Activated CD4-positive, alpha-beta T cell treated with anti-CD3 and anti-CD28 coated beads, Interleukin-2, amount 10 ng/mL, durations not matched to agents 24 days and 14 days (primary cell): ENCODE measurements at places on chromosomes 3 and 15. TPM values are rescaled to one million over a fixed set of nuclear protein-coding genes. Genes with fewer than 3 reads are reported as not detected.

- DNase-seq, result no peak
These were observed 12.7 kb downstream of the SPSB4 start for GRCh38 chr3:141063831-141064230.

DNA sequence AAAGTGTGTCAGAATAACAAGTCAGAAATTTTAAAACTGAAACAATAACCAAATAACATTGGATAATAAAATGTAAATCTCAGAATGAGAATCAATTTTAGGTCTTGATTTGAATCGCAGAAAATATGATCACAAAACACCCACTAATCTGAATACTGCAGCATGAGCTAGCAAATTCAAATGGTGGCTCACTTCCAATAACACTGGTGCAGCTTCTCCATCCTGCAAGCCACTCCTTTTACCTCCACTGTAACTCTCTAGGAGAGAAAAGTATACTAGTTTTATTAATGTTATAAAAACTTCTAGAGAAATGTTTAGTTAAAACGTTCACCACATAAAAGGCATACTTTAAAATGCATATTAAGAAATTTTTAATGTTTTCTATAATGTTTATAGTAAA lies 30.4 kb downstream of the UBE3A start:
- DNase-seq, result no peak

DNA sequence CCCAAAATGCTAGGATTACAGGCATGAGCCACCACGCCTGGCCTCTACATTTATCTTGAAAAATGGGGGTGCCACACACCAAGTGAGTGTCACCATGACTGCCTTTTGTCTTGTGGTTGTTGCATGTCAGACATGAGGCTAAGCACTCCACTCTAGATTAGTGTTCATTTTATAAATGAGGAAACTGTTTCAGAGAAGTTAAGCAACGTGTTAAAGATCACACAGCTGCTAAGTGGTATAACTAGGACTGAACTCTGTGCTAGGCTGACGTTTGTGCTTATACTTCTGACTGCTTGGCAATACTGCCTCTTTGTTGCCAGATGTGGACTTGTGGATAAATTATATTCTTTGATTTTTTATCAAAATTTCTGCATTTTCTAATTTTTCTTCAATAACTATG lies 50.8 kb upstream of the SMAD6 start:
- DNase-seq, result no peak

- DNase-seq, result no peak
These were observed 5.5 kb downstream of the CTDSPL start for GRCh38 chr3:37867144-37867543.

The ATP13A3 gene
- total RNA-seq, result 181 and 193 TPM in 2 replicates

DNA sequence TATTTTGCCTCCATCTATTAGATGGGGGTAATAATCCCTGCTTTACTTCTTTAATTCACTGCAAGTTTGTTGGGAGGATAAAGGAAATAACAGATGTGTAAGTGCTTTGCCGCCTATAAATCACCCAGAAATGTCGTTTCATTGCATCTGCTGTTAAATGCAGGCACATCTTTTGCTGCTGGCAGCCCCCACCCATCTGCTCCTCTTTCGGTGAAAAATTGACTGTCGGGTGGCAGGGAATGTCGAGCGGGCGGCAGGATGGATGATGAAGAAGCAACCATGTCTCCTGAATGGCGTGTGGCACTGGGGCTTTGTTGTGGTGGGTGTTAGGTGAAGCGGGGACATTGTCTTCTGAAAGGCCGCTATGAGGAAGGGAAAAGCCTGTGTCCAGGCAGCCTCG lies 543 bp upstream of the REC114 start:
- DNase-seq, result no peak

The CPNE9 gene
- total RNA-seq, result 0.17 TPM in 1 of 2 replicates, not detected in the other

The ARRDC4 gene
- 1.0 and 1.1 TPM in 2 replicates for total RNA-seq

- DNase-seq, result no peak
These were observed 907.8 kb downstream of the NTRK3 start for GRCh38 chr15:87348746-87349145.

DNA sequence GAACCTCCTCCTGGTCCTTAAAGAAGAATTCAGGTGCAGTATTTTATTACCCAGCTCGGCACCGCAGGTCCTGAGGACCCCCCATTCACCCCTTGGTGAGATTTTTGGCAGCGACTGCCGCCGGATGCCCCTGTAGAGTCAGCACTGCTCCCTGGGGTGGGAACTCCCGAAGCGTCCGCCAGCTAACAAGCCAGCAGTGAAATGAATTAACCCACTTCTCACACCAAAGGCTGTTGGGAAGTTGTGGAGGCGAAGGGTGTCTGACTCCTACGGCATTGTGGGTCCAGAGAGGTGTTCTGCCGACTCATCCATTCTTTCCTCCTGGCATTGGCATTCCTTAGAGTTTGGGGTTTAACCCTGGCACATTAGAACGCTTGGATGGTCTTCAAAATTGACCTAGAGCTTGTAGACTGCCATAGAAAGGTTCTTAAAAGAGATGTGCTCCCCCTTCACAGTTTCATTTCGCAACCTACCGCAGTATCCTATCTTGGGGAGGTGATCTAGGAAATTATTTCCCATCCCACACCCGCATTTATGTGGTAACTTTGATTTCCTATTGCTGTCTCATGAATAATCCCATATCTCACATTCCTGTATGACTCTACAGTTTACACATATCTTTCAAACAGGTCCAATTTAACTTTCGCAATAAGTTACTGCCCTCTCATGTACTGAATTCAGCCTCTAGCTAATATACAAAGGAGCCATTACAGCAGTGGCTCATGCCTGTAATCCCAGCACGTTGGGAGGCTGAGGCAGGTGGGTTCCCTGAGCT lies 879 bp upstream of the EIF5A2 start:
- peak; percentile 61 for DNase-seq

The TM2D3 gene
- 56.2 and 62.7 TPM in 2 replicates for total RNA-seq

DNA sequence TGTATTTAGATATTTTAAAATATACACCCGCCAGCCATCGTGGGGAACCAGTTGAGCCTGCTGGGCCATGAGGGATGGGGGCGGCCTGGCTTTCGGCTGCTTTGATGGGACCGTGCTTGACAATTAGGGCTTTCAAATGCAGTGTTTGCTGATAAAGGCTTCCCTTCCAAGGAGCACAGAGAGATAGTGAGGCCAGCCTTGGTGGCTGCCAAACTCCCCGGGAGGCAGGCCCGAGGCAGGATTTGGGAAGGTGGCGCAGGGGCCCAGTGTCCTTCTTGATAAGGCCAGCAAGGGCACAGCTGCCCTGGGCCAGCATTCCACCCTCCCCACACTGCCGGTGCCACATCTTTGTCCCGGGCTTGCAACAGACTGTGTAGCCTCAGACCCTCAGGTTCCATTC lies 75.6 kb downstream of the LINGO1 start:
- DNase-seq, result no peak

DNA sequence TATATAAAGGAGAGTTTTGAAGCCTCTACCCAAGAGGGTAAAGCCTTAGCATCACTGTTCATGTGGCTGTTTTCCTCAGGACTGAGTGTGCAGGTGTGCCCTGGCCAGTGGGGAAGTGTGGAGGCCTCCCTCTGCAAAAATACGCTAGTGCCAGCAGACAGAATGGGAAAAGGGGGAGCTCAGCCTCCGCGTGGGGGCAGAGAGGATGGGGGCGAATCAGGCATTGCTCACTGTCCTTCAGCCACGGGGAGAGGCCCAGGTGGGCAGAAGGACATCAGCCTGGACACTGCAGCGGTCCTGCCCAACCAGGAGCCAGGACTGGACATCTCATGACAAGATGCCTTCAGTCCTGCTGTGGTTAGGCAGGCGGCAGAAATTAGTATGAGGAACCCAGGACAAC lies 10.1 kb downstream of the LTF start:
- DNase-seq, result no peak

DNA sequence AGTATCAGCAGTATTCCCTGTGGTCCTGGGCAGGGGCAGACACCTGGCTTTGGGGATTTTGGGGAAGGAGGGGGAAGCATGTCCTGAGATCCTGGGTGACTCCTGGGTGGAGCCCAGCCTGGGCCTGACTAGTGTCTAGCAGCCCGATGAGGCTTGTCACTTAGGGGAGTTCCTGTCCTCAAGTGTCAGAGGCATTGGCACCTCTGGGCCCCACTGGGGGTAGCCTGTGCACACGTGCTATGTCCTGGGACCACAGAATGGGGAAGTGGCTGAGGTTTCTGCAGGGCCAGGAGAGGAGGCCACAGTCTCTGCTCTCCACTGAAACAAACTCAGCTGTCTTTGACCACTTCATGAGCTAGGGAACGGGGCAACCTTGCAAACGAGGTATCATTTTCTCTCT lies 31.5 kb upstream of the ADCY5 start:
- DNase-seq, result no peak

DNA sequence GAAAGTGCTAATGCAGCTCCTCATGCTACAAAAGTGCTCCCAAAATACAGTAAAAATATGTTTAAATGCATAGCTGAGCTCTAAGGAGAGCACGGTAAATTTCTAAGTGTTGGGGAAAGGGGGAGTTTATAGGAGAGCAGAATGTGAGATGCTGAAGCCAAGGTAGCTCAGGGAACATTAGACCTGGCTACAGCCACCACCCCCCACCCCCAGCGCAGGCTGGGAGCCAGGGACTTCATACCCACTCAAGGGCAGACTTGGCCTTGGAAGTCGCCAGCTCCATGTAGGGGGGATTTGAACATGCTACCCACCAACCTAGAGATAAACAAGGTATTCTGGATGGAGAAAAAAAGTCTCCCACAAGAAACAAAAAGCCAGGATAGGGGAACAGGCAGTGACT lies 142.2 kb downstream of the MEGF11 start:
- no peak for DNase-seq

DNA sequence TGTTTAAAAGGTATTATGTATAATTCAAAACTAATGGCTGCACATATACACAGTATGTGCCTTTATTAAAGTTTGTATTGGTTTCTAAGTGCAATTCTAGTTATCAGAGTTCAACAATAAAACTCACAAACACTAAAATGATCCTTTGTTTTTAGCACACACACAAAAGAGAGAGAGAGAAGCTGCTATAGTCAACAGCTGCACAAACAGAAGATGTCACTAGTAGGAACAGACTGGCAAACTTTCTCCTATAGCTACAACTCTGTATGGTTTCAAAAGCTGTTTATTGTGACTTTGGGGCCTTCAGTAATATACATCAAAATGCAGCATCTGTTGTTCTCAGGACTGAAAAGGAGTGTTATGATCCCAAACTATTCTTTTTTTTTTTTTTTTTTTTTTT lies 6.1 kb downstream of the SECISBP2L start:
- DNase-seq, result peak; percentile 26

GRCh38 chr3:148861277-148861869 lies 3.7 kb upstream of the CPA3 start:
- no peak for DNase-seq

The MST1 gene
- total RNA-seq, result 7.5 and 7.6 TPM in 2 replicates

DNA sequence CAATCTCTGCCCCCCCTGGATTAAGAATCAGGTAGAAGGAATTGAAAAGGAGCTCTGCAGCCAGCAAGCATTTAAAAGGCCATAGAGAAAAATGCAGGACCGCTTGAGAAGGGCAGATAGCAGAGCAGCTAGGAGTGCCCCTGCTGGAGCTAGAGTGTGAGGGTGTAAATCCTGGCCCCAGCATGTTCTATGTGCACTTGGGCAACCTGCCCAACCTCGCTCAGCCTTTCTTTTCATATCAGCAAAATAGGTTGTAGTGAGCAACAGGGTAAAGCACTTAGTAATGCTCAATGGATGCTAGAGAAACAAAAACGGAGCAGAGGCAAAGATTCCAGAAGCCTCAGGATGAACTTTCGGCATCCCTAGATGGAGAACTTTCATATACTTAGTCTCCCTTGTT lies 25.0 kb upstream of the THBS1 start:
- DNase-seq, result no peak

The ATP8B4 gene
- total RNA-seq, result 29.9 and 38.5 TPM in 2 replicates

DNA sequence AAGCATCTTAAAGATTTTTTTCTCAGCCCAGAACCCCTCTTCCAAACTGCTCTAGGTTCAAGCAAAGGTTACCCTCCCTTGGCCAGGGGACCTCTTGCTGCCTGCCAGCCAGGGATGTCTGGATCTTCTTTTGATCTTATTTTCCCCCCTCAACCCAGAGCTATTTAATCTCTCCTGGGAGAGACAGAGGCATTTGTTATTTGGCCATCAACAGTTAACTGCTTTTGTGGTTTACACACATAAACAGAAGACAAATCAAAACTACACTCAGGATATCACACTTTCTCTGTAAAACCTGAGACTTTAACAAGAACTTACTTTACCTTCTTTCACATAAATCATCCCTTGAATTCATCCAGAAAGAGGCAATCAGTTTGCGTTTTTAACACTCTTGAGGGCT lies 272.5 kb downstream of the THSD4 start:
- no peak for DNase-seq

DNA sequence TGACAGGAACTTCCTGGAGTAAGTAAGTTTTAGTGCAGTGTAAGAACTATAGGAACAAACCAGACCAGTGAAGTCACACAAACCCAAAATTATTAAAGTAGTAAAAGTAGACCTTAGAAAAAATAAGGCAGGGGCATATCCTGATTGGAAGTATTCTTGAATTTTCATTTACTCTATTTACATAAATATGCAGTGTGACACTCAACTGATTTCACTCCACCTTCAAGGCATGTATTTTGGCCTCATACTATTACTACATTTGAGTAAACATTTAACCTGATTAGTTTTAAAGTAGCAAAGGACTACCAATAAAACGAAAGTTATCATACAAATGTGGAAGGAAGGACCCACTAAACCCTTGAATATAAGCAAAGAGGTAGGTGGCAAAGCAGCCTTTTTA lies 22.8 kb downstream of the TRNT1 start:
- no peak for DNase-seq

The KCNMB3 gene
- 0.19 and 0.70 TPM in 2 replicates for total RNA-seq

DNA sequence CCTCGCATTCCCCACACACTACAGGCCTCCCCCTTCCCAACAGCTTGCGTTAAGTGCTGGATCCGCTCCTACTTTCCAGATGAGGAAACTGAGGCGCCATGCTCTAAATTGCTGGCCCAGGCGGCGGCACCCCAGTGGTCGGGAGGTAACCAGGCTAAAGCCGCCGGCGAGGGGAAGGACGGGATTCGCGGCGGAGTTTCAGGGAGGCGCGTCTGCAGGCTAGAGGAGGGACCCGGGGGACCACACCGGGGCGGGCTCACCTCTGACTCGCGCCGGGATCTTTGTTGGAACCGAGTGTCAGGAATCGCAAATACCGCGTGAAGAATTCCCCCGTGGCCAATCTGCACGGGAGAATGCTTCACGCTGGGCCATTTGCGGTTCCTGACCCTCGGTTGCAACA lies 24.6 kb upstream of the PTPN23 start:
- DNase-seq, result no peak

GRCh38 chr15:47244361-47244760 lies 472.9 kb upstream of the SEMA6D start:
- no peak for DNase-seq

- DNase-seq, result peak; percentile 55
These were observed 147.8 kb downstream of the PLCL2 start for GRCh38 chr3:17032407-17033034.
